ENCODE measurements at places on chromosomes 12 and 14.

- DNase-seq, result no peak
Observed at GRCh38 chr12:45314770-45315169, 98.9 kb downstream of the ANO6 start.

DNA sequence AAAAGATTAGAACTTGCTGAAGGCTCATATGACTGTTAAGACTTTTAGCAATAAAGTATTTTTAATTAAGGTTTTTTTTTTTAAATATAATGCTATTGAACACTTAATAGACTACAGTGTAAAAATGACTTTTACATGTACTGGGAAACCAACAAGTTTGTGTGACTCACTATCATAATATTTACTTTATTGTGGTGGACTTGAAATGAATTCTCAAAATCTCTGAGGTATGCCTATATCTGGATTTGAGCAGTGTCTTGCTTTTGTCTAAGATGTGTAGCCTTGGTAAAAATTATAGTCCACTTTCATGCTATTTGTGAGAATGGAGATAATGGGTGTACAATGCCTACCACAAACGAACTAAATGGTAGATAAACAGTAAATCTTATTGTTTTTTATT, 33.9 kb upstream of the NAV3 start:
- no peak for DNase-seq

- no peak for DNase-seq
Observed at GRCh38 chr12:25286837-25287236, 36.1 kb upstream of the KRAS start.

DNA sequence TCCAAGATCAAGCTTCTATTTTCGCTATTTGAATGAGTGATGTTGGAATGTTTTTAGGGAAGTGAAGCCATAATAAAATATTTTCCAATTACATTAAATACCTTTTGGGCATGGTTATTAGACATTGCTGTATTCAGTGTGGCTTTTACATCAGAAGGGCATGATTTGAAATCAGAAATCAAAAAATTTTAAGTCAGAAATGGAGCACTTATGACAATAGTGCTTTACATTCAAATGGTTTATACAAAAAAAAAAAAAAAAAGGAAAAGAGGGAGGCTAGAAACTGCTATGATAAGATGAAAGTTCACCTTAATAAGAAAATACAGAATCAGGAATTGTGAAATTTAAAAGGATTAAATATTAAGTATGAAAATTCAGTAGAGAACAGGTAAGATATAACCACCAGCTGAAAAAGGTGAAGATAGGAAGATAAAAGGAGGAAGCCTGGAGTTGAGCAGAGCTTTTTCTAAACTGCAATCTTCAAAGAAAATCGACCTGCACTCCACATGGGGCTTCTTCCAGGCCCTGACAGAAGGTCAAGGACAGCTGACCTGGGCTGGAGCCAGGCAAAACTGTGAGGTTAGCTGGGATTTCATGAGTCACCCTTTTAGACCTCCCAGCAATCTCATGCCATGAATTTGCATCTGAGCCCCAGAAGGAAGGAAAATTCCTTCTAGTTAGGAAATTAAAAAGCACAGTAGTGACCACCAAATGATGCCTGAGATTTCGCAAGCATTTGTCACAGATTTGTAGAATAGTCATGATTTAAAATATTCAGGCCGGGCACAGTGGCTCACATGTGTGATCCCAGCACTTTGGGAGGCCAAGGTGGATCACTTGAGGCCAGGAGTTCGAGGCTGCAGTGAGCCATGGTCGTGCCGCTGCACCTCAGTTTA, 23.4 kb upstream of the BMP4 start:
- no peak for DNase-seq

DNA sequence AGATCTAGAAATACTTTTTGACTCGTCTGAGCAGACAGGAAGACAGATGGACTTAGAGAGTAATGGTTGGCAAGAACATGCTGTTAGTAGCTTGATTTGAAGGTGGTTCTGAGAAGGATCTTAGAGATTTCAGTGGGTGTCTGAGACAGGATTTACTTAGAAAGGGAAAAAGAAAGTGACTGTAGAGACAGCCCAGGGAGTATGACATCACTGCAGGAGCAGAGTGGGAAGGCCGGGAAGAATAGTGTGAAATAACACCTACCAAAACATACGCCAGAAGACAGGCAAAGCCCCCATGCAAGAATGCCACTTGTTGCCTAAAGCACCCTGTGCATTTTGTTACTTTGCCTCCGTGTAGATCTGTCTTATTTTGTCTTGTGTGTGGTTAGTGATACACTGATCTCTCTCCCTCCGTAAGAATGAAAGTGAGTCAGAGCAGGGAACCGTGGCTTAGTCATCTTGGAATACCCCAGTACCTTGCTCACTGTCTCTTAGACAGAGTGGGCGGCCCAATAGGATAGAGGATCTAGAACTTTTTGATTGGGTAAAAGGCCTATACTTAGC, 161.3 kb upstream of the IFNG-AS1 start:
- no peak for DNase-seq

- DNase-seq, result no peak
Observed at GRCh38 chr14:45060551-45060950, 23.4 kb upstream of the PRPF39 start.

- DNase-seq, result no peak
Observed at GRCh38 chr12:41221491-41221890, 33.4 kb downstream of the PDZRN4 start.

DNA sequence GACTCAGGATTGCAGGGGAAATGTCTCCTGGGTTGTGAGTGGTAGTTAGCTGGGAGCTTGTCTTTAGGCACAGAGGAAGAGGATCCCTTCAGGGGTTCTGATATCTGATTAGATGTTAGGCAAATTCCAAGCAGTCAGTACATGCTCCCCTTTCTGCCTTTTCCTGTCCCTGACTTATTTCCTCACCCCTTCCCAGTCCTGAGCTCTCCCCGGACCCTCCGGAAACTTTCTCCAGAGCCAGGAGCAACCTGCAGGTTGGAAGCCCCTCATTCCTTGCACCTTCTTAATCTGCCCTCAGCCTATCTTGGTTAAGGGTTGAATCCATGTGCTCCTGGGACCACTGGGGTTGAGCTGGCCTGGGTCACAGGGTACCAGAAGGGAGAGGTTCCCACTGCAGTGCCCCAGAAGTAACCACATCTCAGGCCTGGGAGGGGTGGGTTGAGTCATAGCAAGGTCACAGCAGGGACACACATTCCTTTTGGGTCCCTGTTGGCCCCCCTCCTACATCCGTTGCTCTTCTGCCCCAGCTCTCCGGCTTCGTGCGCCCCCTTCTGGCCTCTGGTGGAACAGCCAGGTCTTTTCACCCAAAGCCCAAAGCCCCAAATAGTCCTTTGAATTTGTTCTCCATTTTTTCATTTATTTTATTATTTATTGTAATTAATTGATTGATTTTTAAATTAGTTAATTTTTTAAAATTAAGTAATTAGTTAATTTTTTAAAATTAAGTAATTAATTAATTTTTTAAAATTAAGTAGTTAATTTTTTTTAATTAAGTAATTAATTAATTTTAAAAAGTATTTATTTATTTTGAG, 1.8 kb downstream of the IGFBP6 start:
- peak; percentile 94 for DNase-seq

- DNase-seq, result no peak
Observed at GRCh38 chr12:20631711-20632110, 63.4 kb upstream of the SLCO1C1 start.

GRCh38 chr14:67392800-67393199, 19.2 kb downstream of the PLEK2 start:
- no peak for DNase-seq

DNA sequence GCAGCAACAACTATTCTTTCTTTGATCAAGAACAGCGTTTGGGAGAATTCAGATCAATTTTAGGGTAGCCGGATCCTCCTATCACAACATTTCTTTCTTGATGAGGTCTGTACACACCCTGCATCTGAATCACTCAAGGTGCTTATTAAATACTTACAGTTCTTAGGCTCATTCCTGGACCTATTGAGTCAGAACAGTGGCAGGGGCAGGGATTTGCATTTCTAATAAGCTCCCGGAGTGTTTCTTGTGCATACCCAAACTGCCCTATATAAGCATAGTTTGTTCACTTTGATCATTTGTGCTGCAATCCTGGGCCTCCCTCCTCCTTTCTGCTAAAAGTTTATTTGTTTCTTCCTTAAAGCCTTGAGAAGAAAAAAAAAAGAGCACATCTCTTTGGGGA, 80.5 kb upstream of the RPH3A start:
- DNase-seq, result no peak

GRCh38 chr12:47616440-47616839, 89.4 kb downstream of the RPAP3 start:
- DNase-seq, result no peak

GRCh38 chr12:116528065-116528464, 31.1 kb upstream of the MAP1LC3B2 start:
- no peak for DNase-seq

GRCh38 chr14:105126981-105127329, 41.6 kb downstream of the JAG2 start:
- DNase-seq, result no peak

DNA sequence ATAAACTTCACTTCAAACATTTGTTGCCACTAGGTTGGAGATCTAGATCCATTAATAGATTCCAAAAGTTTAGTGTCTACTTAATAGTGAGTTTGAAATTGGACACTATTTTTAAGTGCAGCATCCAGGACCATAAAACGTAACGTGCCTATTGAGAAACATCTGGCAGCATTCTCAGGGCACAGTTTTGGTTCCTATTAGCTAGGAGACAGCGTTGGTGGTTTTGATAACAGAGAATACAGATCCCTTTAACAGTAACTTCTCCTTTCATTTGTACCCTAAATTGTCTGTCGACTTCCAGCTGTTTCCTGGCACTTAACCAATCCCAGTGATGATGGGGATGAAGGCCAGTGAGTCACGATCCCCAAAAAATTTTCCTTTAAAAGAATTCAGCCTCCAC, 25.8 kb downstream of the KCNK10 start:
- no peak for DNase-seq

GRCh38 chr12:111438481-111438880, 32.8 kb downstream of the SH2B3 start:
- DNase-seq, result peak; percentile 63

DNA sequence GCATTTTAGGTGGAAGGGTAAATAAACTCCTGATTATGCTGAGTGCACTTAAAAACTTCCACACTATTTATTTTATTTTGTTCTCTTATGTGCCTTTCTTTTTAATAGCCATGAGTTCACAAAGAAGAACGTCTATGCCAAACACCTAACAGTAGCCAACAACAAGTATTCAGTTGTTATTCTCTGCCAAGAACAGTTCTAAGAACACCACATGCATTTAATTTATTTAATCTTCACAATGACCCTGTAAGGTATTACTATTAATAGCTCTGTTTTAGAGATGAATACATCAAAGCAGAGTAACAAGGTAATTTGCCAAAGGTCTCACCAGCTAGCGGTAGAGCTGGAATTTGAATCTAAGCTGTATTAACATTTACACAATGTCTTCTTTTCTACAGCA, 240.1 kb downstream of the ALG10B start:
- no peak for DNase-seq

DNA sequence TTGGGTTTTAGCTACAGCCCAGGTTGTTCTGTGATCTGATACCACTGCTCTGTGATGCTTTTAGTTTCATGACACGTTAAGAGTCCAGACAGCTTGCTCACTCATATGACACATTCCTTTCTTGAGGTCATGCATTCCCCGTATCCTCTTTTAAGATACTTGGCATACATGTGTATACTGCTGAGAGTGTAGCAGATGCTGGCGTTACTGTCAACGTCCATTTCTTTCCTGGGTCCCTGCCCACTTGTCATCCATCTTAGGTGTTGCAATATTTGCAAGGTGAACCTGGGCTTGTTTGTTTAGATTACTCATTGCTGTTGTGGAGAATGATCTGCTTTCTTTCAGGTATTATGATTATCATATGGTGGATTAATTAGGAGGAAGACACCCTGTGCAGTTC, 9.1 kb upstream of the EMP1 start:
- no peak for DNase-seq

- DNase-seq, result no peak
Observed at GRCh38 chr14:74616996-74617700, 5.1 kb upstream of the LTBP2 start.

DNA sequence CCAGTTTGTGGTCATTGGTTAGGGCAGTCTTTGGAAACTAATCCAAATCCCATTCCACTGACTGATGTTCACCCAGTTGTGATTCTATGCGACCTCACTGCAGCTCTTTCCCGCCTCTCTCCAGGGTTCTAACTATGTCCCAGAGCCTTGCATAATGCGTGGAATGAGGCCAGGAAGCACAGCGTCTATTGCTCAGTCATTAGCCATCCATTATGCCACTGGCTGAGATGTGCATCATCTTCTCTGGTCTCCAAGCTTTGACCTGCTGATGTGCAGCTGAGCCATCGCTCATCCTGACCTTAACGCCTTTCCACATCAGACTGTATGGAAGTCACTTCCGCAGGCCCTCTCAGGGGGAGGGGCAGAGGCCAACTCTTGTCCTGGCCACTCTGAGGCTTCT, 115.4 kb upstream of the VRK1 start:
- DNase-seq, result no peak

- no peak for DNase-seq
Observed at GRCh38 chr12:104672501-104673265, 215.9 kb downstream of the CHST11 start.

DNA sequence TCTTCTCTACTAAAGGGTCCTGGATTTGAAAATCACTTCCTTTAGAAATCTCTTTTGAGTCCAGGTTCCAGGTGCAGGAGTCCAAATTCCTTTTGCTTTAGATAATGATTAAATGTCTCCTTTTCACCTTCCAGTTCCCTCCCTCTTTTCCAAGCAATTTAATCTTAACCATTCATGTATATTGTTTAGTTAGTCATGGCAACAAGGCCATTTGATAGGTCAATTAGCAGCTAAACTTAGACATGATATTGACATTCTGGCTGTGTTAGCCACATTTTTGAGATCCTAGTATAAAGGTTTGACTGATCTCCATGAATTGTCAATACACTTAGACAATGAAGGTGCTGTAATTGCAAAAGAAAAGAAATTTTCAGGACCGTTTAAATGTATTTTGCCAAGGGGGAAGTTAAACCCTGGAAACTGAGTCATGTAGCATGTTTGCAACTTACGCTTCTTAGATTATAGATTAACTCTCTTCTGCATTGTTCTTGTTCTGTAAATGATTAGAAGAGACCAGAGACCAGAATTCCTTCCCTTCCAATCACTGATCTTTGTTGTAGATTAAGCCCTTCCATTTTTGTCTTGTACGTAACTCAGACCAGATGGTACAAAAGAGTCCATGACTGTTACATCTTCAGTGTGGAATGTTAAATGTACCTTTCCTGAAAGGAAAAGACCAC, 12.4 kb upstream of the C12orf75 start:
- no peak for DNase-seq

GRCh38 chr12:197911-198695, 15.9 kb downstream of the SLC6A12 start:
- no peak for DNase-seq

GRCh38 chr12:124517260-124518050, 50.0 kb downstream of the NCOR2 start:
- DNase-seq, result no peak
